ENCODE measurements at places on chromosomes 16 and 17.
A peak's percentile ranks its signal among the peaks of the same experiment; 100 is the strongest.

DNA sequence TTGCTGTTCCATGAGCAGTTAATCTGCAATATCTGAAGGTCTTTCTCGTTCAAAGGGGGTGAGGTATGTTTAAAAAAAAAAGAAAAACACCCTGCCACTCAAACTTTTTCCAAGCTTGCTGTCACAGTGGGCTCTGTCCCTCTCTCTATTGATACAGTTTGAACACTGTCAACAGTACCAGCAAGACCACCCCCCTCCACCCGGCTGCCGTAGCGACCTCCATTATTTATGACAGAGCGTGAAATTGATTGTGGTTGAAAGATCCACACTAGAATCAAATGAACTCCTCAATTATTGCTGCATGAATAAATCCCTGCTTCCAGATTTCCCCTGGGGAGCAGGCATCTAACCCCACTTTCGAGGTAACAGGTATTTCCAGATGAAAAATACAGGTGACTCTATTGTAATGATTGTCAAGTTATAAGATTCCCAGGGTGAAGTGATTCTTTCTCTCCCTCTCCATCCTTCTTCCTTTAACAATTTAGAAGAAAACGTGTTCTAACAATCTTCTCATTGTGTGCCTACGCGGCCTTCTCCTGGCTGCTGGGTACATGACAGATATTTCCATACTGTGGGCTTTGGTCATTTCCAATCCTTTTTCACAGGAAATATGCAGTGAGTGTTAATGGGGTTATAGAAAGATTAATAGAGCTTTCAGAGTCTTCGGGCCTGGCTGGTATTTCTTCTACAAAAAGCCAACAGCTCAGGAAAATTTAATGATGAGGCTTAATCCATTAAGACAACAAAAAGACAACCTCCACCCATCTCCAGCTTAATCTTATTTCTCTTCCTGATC lies 135.7 kb upstream of the C16orf82 start:
- no peak for DNase-seq

- no peak for DNase-seq
These were observed 51.1 kb downstream of the CENPV start for GRCh38 chr17:16301963-16302855.

GRCh38 chr16:9007177-9007794 lies 43.6 kb upstream of the USP7 start:
- no peak for DNase-seq

DNA sequence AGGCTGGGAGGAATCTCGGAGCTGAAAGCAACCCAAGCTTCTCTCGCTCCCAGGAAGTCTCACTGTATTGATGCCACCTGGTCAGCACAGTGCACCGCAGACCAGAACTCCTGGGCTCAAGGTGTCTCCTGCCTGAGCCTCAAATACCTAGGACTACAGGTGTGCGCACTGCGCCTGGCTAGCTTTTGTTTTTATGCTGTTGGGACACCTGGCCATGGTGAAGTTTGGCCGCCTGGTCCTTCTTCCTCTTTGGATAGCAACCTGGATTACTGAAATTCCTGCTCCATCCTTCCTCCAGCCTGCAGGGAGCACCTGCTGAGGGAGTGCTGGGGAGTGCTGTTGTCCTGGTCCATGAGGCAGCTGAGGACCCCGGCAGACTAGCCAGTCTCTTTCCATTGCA lies 56.6 kb downstream of the COTL1 start:
- DNase-seq = no peak

GRCh38 chr17:80036715-80037477 lies 454 bp downstream of the CCDC40 start:
- peak; percentile 53 for DNase-seq

DNA sequence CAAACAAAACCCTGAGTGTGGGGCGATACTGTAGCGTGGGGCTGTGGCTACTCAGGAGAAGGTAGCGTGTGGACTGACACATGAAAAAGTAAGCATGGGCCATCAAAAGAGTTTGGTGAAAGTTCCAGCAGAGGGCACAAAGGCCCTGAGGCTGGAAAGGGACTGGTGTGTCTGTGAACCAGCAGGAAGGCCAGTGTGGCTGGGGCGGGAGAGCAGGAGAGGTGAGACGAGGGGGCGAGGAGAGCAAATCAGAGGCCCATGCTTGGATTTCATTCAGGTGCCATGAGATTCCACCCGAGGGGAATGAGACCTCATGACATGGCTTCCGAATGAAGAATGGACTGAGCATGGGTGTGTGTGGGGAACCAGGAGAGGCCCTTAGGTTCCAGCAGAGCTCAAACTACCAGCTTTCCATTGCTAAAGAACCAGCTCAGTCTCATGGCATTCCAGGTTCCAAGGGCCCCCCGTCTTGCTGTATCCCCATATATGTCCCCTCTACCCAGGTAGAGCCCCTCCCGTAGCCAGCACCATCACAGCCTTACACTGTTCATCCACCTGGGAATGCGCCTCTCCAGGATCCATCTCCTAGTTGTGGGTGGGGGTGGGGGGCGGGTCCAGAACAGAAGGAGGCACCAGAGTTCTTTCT lies 31.1 kb downstream of the TRPV2 start:
- DNase-seq = peak; percentile 20

GRCh38 chr17:48928876-48929811 lies 15.5 kb downstream of the SNF8 start:
- DNase-seq = peak; percentile 32

DNA sequence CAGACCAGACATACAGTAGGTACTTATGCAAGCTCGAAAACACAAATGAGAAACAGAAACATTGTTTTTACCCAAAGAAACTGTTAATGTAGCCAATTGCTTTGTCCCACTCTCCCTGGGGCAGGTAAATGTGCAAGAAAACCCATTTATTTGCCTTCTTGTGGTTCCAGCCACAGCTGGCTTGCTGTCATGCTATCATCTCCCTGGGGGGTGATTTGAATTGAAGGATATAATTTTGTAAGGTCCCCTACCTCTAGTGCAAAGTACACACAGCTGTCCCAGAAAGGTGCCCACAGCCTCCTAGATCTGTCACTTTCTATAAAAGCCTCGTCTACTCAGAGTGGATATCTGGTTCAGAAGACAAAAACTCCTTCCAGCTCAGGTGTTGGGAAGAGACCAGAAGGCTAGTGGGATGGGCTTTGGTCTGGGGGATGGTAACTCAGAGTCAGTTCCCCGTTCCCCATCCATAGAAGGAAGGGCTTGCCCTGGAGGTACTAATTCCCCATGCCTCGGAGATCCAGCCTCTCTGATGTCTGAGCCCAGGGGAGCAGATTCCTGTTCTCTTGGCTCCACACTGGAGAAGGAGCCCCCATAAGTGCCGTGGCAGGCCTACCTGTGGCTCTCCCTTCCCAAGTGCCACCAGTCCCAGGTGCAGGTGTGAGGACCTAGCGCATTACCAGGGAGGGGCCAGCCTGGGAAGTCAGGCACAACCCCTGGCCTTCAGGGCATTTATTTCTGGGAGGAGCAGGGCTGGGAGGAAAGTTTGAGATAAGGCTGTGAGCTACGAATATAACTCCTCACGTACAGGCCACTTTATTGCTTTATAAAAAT lies 2.4 kb upstream of the PRR15L start:
- no peak for DNase-seq

- peak; percentile 87 for DNase-seq
These were observed 6.0 kb downstream of the TIMM22 start for GRCh38 chr17:1002771-1003555.

GRCh38 chr16:89052890-89053724 lies 40.5 kb upstream of the ACSF3 start:
- no peak for DNase-seq

DNA sequence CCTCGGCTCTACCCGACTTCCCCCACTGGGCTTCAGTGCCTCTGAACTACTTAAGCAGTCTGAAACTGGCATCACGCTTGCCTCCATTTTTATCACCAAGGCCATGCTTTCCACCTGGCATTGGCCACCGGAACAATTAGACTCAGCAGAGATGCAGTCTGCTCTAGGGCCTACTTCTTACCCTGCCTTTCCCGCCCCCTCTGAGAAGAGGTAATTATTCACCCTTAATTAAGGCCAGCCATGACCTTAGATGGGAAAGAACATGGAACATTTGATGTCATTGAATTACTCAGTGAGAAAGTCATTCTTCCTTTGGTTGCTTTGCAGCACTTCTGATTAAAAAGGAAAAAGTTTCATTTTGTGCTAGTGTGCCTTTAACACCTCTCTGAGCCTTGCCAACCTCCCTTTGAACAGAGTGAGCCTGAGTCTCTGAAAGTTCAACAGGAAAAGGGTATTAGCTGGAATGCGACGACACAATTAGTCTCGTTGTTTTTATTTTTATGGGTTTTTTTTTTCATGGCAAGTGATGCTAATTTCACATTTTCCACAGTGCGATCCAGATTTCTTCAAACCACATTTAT lies 60.9 kb upstream of the TNRC6A start:
- DNase-seq = peak; percentile 89

GRCh38 chr16:78796221-78796866 lies 696.9 kb downstream of the WWOX start:
- no peak for DNase-seq

DNA sequence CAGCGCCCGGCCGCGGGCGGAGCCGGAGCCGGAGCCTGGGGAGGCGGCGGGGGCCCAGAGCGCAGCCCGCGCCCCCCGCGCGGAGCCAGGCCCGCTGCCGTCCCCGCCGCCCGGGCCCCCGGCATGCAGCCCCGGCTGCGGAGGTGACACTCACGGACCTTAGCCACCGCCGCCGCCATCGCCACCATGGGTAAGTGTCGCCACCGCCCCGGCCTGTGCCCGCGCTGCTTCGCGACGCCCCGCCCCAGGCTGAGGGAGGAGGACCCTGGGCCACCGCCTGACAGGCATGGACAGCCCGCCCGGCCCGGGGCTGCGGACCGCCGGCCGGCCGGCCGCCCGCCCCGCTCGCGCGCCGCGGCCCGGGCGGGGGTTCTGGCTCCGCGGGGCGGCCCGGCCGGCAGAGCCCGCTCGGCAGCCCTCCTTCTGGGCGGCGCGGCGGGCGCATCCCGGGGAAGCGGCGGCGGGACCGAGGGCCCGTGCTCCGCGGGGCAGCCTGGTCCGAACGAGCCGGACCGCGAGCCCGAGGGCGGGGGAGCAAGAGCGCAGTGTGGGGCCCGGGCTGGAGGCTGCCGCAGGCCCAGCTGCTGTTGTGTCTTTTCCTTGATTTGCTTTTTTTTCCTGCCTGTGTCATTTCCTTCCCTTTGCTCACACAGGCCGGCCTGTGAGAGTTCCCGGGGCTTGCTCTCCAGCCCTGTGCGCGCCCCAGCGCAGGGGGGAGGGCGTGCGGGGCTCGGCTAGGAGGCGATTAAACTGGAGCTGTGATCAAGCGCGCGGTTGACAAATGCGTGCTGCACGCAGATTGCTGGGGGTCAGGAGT lies 565 bp downstream of the MAP3K3 start:
- DNase-seq = peak; percentile 68

GRCh38 chr17:7888184-7888920 lies at the start of gene CHD3:
CHD3 (plus strand) TSS chr17:7888789; CDS start chr17:7889001, 212 bp downstream.
- DNase-seq = no peak

- DNase-seq = no peak
These were observed 137.4 kb upstream of the TMEM97 start for GRCh38 chr17:28181568-28181967.

- no peak for DNase-seq
These were observed 237.3 kb upstream of the TNRC6C start for GRCh38 chr17:77720946-77721845.

DNA sequence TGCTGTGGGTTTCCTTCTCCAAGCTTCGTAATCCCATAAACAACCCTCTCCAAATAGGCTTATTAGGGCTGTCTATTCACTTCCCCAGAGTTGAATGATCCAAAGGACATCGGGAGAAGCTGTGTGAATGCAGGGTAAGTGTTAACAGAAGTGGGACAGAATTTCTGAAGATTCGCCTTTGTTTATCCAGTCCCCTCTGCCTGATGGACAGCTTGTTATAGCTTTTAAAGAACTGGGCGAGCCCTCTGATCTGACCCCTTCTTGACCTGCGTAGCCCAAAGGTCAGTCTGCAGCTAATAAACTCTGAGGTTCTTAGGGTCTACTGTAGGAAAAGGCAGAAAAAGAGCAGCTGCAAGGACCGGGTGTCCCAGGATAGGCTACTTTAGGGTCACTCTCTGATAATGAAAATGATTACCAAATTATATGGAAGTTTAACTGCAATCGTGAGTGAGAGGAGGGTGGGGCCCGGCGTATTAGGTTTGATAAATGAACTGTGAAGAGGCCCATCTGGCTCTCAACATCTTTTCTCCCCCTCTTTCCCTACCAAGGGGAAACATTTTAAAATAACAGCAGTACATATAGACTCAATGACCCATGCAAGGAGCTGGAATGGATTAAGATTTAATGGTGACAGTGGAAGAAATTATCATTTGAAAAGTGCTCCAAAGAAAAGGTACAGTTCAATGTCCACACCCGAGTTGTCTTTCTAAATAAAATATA lies 233.4 kb downstream of the FTO start:
- no peak for DNase-seq

Data from EH (cell line).